ENCODE measurements at places on chromosomes 4 and X.

DNA sequence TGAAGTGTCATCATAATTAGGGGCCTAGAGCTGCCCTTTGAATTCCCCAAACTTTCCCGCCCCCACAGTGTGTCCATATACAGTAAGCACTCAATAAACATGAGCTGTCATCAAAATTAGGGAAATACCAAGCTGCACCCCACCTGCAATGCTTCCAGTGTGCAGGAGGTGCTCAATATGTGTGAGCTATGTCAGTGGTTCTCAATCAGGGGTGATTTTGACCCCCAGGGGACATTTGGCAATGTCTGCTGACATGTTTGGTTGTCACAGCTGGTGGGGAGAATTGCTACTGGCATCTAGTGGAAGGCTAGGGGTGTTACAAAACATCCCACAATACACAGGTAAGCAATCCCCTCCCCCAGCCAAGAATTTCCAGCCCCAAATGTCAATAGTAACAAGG, 748 bp downstream of the CFP start:
- no peak for DNase-seq

DNA sequence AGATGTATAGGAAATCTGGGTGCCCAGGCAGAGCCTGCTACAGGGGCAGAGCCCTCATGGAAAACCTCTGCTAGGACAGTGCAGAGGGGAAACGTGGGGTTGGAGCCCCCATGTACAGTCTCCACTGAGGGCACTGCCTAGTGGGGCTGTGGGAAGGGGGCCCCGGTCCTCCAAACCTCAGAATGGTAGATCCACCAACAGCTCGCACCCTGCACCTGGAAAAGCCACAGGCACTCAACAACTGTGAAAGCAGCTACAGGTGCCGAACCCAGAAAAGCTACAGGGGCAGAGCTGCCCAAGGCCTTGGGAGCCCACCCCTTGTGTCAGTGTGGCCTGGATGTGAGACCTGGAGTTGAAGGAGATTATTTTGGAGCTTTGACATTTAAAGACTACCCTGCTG, 5.4 kb upstream of the XPNPEP2 start:
- no peak for DNase-seq

DNA sequence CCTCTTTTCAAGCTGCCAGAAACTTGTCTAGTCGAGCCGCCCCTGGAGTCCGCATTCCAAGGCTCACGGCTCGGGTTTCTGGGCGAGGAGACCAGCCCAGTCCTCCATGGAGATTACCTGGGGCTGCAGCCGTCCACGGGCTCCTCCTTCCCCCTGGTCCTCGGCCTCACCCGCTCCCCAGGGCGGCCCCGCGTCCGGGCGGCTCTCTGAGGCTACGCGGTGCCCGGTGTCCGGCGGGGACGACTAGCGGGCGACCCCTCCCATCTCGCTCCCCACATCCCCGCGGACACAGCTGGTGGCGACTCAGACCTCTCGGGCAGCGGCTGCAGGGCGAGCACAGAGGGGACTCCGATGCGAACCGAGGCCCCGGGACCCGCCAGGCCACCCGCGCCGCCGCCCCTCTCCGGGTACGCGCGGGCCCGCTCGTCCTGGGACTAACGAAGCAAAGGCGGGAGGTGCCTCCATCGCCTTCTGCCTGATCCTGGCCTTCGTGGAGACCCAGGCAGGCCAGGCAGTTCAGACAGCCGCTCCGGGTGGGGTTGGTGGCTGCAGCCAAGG, 159.4 kb downstream of the TRAM1L1 start:
- DNase-seq = peak; percentile 0

- DNase-seq = no peak
Measured at GRCh38 chr4:13872955-13873354, 245.4 kb upstream of the BOD1L1 start.

DNA sequence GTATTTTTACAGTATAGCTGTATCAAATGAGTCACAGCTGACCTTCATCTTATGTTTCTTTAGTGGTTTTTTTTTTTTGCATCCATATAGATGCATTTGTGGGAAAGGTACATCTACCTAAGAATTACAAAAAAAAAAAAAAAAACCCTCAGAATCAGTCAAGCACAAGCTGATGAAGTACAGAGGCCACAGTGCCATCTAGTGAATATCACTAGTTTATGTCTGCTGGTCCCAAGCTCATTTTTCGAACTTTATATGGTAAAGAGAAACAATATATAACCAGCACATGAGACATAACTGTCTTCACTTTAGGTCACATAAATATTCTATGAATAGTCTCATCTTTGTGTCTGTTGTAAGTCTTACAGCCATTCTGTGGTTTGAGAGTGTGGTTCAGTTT, 220.1 kb downstream of the DLG3 start:
- DNase-seq = no peak

DNA sequence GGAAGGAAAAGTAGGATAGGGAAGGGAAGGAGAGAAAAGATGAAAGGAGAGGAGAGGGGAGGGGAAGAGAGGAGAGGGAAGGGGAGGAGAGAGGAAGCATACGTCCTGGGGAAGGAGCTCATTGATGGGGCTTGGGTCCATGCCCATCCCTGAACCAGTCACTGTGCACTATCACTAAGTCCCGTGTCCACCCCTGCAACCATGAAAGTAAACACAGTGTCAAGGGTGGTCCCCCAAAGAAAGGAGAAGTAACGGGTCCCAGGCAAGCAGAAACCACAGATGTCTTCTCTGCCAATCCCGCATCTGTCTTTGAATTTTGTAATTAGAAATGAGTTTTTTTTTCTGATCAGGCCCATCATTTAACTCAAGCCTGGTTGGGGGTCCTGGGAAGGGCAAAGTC, 55.2 kb downstream of the LGI2 start:
- DNase-seq = no peak

DNA sequence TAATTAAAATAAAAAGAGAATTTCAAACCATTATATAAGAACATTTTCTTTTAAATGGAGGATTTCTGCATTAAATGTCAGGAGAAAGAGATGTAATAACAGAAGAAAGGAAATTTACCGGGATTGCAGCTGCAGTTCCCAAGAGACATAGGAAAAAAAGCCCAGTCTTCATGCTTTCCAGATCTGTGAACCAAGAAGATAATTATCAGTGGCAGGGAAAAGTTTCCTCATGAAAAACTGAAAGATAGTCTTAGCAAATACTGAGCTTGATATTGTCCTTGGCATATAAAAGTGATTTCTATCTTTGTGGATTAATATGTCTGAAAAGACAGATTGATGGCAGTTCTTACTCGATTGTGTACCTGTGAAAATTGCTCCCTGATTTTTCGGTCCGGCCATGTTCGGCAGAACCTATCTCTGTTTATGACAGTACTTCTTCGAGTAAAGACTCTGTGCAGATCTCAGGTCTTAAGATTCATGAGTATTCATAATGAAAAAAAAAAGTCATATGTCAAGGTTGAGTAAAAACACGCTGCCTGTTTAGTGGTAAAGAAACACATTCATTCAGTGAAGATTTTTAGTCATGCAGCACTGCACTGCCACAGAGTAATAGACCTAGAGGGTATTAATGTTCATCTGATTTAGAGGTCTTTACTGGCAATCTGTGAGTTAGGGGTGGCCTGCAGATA, 29.6 kb downstream of the SPARCL1 start:
- no peak for DNase-seq

All from stimulated activated CD4-positive, alpha-beta T cell treated with anti-CD3 and anti-CD28 coated beads, Interleukin-4, amount 100 ng/mL, for 1 hour (primary cell).